ENCODE measurements at places on chromosomes 7 and 10.
A peak's percentile ranks its signal among the peaks of the same experiment; 100 is the strongest.

GRCh38 chr10:26478061-26478460 is 39.9 kb downstream of the APBB1IP start:
- no peak for DNase-seq

DNA sequence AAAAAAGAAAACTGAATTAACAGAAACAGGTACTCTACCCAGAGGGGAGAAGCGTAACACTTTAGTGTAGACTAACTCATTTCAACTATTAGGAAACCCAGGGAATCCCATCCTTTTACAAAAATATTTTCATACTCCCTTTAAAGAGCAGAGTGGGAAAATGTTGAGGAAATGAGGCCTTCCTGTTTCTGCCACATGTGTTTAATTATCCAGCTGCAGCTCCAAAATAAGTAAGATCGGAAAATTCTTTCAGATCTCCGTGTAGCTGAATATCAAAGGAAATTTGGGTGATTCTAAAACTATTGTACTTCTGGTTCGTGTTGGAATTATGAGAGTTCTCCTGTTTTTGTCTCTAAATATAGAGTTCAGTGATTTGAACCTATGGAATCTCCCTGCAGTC is 58.0 kb upstream of the CAV2 start:
- no peak for DNase-seq

- peak; percentile 87 for DNase-seq
Measured at GRCh38 chr7:92778972-92779371, 57.4 kb downstream of the CDK6 start.

DNA sequence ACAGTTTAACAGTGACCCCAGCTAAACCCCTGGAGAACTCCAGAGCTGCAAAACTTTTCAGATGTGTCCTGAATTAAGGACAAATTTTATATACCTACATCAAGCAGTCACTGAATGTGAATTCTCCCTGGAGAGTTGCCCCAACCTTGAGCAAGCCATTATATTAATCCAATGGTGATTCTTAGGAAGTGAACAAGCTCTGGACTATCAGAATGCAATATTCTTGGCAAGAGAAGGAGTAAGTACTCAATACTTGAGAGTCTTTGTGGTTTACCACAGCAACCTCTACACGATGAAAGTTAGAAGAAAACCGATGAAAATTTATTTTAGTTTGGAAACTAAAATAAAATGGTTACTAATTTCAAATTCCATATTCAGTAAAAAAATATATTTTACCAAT is 19.3 kb upstream of the ZNF365 start:
- peak; percentile 93 for DNase-seq

DNA sequence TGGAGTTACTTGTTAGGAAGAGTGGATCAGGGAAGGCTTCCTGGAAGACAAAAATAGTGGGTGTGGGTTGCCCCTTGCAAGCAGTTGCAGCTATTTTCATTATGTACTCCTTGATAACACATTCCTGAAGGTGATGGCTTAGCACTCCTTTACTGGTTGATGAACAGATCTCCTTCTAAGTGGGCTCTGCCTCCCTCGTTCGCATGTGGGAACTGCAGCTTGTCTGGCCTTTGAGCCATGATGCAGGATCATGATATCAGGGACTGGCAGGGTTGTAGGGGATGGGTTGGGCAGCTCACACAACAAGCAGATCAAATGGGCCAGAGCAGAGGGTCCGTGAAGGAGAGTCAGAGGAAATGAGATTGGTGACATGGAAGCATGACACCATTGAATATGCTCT is 28.8 kb upstream of the LRRC4 start:
- DNase-seq, result no peak

- peak; percentile 9 for DNase-seq
Measured at GRCh38 chr7:16619979-16620408, 25.6 kb downstream of the ANKMY2 start.

DNA sequence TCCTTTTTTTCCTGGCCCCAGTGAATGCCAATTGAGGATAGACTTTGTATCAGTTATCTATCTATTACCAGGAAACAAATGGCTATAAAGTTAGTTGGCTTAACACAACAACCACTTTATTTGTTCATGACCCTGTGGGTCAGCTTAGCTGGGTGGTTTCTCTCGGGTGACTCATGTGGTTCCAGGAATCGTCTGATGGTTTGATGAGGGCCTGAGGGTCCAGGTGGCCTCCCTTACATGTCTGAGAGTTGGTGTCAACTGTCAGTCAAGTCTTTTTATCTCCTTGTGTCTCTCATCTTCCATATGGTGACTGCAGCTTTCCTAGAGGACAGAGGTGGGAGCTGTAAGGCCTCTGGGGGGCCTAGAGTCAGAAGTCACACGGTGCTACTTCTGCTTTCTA is 15.3 kb upstream of the MAPK8 start:
- DNase-seq, result no peak

DNA sequence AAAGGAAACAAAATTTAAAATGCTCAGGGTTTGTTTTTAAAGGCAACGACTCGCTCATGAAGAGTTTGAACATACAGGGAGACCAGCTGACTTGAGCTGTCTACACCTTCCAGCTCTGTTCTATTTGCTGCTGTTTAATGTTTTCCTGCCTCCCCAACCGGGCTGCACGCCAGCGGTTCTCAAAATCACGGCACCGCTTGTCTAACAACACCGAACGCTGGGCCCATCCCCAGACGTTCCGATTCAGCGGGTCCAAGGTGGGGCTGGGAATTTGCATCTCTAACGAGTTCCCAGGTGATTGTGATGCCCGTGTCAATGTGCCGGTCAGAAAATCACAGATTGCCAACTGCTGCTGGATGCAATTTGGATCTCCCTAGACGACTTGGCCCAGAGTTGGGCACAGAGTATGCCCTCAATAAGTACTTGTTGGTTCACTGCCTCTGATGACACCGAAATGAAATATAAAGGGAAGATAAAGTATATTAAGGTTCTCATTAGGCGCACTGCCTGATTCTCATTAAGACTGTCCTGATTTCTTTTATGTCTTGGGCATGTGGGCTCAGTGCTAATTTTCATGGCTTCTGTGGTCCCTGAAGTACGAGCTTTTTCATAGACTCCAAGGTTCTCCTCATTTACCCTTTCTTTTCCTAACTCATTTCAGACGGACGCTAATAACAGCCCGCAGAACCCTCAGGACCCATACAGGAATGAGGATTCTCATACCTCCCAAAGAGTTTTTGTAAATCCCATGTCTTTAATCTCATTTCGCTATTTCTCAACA is 28.5 kb downstream of the CELF2 start:
- no peak for DNase-seq

GRCh38 chr10:19862811-19863515 is 46.7 kb downstream of the PLXDC2 start:
- DNase-seq, result no peak

DNA sequence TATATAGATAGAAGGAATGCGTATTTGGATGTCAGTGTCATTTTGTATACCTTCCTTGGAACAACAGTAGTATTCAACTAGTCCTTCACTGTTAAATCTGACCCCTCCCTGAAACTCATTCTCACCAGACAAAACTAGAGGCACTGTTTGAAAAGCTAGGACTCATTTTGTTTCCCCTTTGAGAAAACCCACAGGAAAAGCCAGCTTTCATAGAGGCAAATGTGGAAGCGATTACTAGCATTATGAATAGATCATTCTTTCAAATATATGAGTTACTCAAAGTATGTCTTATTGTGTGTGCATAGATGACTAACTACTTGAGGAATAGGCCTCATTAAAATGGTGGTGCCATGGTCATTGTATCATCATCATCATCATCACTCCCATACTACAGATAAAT is 1.9 kb upstream of the ASB15 start:
- DNase-seq, result no peak

DNA sequence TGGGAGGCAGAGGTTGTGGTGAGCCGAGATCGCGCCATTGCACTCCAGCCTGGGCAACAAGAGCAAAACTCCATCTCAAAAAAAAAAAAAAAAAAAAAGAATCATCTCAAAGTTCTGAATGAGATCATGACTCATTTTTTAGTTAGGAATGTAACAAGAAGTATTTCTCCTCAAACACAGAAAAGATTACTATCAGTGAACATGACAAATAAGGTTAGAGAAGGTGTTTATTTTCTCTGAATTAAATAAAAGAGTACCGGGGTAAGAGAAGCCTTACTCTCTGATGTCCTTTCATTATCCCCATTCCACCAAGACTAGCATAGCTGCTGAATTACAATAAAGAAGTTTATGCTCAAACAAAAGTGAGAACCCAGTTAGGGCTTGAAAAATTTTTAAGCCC is 50.1 kb downstream of the IPMK start:
- peak; percentile 73 for DNase-seq

- DNase-seq, result no peak
Measured at GRCh38 chr7:155483868-155484325, 26.0 kb downstream of the EN2 start.

GRCh38 chr10:5460468-5461202 is 38.7 kb downstream of the CALML5 start:
- DNase-seq, result no peak

- no peak for DNase-seq
Measured at GRCh38 chr10:80613466-80614170, 75.9 kb downstream of the SH2D4B start.

DNA sequence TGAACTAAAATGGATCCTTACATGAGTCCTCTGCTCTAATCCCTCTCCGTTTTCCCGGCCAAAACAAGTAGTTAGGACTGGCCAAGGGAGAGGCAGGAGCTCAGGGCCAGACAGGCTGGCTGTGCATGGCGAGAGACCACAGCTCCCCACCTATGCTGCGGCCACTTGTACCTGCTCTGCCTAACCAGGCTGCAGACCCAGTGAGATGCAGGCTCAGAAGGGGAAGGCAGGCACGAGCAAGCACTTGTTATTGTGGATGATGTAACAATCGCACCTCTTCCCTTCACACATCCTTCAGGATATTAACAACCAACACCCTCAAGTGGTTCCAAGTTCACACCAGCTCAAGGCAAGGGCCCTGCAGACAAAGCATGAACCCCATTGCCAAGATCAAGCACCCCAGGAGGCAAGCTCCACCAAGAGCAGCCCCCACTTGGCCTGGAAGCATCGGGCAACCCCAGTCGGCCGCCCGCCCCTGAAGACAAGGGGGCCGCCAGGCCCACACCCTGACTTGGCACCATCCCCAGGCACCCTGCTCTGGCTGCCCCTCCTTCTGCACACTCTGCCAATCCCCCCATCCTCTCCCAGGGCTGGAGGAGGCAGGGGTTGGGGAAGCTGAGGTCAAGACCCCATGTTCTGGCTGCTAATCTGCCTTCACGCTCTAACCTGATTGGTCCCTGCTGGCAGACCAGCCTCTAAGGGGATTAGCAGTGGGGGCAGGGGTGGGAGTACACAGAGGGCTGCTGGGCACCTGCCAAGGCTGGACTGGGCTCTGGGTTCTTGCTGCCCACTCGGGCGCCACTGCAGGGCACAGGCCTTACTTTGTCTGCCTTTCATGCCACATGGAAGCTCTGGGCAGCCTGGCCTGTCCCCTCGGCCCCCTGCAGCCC is 111.3 kb downstream of the SLIT1 start:
- DNase-seq, result no peak

DNA sequence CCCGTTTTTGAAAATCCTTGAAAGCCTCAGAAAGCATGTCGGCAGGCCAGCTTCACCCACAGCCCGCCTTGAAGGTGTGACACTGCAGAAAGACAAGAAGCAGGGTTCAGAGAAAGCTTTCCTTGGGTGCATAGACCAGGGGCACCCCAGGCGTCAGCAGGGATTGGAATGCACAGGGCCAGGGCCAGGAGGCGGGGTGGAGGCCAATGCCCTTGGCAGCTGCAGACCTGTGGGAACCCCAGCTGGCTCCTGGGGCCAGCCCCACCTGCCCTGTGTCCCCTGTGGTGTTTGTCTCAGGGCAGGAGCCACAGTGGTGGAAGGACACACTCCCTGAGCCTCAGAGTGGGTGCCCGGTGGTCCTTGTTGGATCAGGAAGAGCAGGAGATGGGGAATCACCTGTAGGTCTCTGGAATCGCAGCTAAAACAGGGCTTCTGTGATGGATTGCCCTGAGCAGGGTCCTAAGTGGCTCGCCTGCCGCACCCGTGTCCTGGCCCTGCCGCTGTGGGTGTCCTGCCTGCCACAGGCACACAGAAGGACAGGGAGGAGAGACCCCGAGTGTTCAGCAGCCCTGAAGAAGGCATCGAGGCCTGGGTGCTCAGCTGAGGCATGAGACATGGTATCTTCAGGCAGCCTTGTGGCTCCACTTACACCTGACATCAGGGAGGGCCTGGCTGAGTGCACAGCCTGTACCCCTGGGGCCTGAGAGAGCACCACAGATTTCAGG is 32.5 kb downstream of the ANXA8 start:
- DNase-seq, result no peak

- DNase-seq, result no peak
Measured at GRCh38 chr7:155843426-155844018, 31.3 kb upstream of the SHH start.

GRCh38 chr10:121025731-121026130 is 174.6 kb downstream of the WDR11 start:
- DNase-seq, result no peak

DNA sequence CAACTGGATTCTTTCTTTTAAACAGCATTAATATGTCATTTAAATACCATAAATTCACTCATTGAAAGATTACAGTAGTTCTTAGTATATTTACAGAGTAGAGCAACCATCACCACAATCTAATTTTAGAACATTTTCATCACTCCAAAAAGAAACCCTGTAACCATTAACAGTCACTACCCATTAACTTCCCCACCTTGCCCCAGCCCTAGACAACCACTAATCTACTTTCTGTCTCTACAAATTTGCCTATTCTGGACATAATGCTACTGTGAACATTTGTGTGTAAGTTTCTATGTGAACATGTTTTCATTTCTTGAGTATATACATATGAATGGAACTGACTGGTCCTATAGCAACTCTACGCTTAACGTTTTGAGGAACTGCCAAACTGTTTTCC is 42.4 kb downstream of the P4HA1 start:
- no peak for DNase-seq

- no peak for DNase-seq
Measured at GRCh38 chr10:33093362-33093761, 135.3 kb upstream of the ITGB1 start.

- no peak for DNase-seq
Measured at GRCh38 chr7:85655252-85655651, 468.4 kb upstream of the SEMA3D start.

- no peak for DNase-seq
Measured at GRCh38 chr10:132376394-132376851, 20.6 kb upstream of the PWWP2B start.

- peak; percentile 47 for DNase-seq
Measured at GRCh38 chr10:35194471-35194870, 67.8 kb downstream of the CREM start.

- DNase-seq, result no peak
Measured at GRCh38 chr10:129523031-129523722, 56.1 kb downstream of the MGMT start.

DNA sequence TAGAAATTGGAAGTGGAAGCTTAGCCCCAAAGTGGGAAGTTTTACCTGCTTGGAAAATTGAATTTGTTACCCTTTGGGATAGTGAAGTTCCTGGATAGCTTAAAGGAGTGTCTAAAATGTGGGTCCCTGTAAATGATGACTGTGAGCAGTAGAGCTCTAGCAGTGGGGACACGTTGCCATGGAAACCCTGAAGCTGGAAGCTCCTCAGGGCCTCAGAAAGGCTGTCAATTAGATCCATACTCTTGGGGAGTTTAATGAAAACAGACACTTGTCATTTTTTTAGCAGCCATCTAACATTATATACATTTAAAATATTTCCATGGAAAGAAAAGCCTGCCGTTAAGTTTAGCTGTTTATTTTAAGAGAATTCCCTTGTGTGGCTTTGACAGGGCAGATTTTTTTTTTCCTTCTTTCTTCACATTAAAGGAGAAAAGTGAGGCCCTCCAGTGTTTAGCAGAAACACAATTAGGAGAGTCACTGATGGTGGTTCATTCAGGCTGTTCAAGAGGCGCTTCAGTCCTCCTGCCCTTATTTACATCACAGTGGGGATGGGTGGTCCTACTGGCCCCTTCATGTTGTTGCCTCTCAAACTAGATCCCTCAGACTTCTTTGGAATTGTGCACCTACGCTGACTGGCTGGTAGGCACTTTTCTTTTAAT is 518.4 kb downstream of the CCSER2 start:
- DNase-seq, result no peak

All from fibroblast of lung (primary cell).